Activated CD4-positive, alpha-beta T cell treated with anti-CD3 and anti-CD28 coated beads, Interleukin-2, amount 10 ng/mL, durations not matched to agents 7 days and 5 days (primary cell): ENCODE measurements at places on chromosomes 6 and 20. TPM values are rescaled to one million over a fixed set of nuclear protein-coding genes. Genes with fewer than 3 reads are reported as not detected.

GRCh38 chr20:12847872-12848271, 160.9 kb upstream of the SPTLC3 start:
- H3K4me3 ChIP-seq, result no peak overlapping the region
- H3K36me3 ChIP-seq, result no peaks in the 10 kb centered on the region
- no peak overlapping the region for H3K27ac ChIP-seq
- no peak for DNase-seq
- H3K27me3 ChIP-seq, result no peaks in the 10 kb centered on the region

- peaks cover 8% of the 10 kb centered on the region for H3K4me1 ChIP-seq
- H3K4me3 ChIP-seq, result no peak overlapping the region
- H3K27me3 ChIP-seq, result no peaks in the 10 kb centered on the region
- peaks cover 35% of the 10 kb centered on the region for H3K36me3 ChIP-seq
- H3K27ac ChIP-seq, result no peak overlapping the region
These were observed 60.8 kb downstream of the RTN4IP1 start for GRCh38 chr6:106568530-106568929.

- H3K4me3 ChIP-seq, result no peak overlapping the region
- H3K4me1 ChIP-seq, result no peaks in the 10 kb centered on the region
- H3K27me3 ChIP-seq, result no peaks in the 10 kb centered on the region
- no peak for DNase-seq
These were observed 686.7 kb downstream of the COL12A1 start for GRCh38 chr6:74519163-74519562.

DNA sequence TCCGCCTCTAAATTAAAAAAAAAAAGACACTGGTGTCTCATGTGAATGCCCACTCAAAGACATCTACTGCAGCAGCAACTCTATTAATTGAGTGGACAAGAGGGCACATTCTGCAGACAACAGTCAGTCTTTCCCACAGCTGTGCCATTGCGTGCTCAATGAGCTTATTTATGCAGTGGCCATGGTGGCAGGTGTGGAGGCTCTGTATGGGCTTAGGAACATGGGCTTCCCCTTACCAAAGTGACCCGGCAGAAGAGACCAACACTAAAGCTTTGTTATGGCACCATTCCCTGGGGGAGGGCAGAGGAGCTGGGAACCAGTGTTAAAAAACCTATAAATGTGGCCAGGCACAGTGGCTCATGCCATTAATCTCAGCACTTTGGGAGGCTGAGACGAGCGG, 4.2 kb upstream of the VAPB start:
- H3K27me3 ChIP-seq, result peaks cover 12% of the 10 kb centered on the region
- H3K4me3 ChIP-seq, result no peak overlapping the region
- peaks cover 2% of the 10 kb centered on the region for H3K4me1 ChIP-seq
- no peak for DNase-seq

DNA sequence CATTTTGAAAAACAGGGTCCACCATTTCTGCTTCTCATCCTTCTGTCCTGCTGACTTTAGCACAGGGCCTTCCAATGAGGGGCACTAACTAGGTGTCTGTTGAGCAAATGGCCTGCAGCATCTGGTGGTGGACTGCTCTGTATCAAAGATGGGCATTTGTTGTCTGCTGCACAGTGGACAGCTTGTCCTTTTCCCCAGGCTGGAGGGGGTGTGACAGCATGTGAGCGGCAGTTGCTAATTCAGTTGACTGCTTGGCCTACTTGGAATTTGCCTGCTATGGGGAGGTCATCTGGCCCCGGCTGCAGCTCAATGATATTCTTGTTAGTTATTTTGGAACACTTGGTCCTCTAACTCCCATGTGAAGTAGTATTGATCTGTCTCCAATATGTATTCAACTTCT, 93.7 kb downstream of the SH3BGRL2 start:
- H3K4me1 ChIP-seq, result no peaks in the 10 kb centered on the region
- H3K4me3 ChIP-seq, result no peak overlapping the region
- DNase-seq, result no peak
- H3K27me3 ChIP-seq, result peaks cover 10% of the 10 kb centered on the region

- H3K4me3 ChIP-seq, result no peak overlapping the region
- H3K27ac ChIP-seq, result no peak overlapping the region
- H3K36me3 ChIP-seq, result peaks cover 9% of the 10 kb centered on the region
- H3K27me3 ChIP-seq, result no peaks in the 10 kb centered on the region
- peaks cover 51% of the 10 kb centered on the region for H3K4me1 ChIP-seq
These were observed 517.4 kb upstream of the JARID2 start for GRCh38 chr6:14728396-14729024.

LIME1 gene
- 253 TPM for total RNA-seq
